IPS-NIHi11 (cell line): ENCODE measurements at places on chromosomes 1 and 21.

DNA sequence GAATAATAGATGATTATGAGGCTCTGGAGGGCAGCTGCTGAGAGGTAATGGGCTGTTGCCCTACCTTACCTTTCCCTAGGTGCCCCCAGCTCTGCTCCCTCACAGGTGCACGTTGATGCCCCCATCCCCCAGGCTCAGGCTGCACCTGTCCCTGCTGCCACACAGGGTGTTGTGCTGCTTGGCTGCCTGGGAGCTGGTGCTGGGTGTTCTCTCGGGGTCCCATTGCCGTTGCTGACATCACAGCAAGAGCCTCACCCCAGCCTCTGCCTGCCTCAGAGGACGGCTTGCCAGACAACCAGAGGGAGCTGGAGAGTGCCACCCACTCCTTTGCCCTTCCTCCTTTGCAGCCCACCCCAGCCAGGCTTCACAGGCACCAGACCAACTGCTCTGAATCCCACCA, 31.4 kb upstream of the DMBX1 start:
- no peak for DNase-seq

- DNase-seq: no peak
These were observed 381 bp upstream of the KLHL20 start for GRCh38 chr1:173714441-173714758.

GRCh38 chr1:183841950-183842794, 37.3 kb downstream of the RGL1 start:
- no peak for DNase-seq

GRCh38 chr21:25536752-25537151, 70.5 kb downstream of the MRPL39 start:
- no peak for DNase-seq

DNA sequence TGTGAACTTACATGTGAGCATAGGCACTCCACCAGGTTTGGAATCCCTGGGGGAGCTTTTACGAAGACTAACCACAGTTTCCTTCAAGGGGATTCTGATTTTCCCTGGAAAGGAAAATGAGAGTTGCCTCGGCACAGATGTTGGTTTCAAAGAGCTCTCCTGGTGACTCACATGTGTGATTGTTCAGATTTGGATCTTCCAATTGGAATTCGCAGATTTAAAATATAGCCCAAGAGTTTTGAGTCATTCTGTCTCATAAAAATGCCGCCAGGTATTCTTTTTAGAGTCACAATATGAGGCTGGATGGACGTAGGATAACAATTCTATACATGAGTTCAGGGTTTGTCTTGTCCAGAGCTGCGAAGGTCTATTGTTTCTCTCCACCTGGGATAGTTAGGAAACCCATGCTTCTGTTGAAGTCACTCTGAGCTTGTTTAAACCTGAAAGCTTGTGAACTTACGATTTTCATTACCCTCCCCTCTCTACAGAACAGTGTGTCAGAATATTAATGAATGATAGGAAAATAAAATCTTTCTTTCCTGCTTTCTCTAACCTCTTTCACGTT, 64.9 kb downstream of the TGFB2 start:
- no peak for DNase-seq

DNA sequence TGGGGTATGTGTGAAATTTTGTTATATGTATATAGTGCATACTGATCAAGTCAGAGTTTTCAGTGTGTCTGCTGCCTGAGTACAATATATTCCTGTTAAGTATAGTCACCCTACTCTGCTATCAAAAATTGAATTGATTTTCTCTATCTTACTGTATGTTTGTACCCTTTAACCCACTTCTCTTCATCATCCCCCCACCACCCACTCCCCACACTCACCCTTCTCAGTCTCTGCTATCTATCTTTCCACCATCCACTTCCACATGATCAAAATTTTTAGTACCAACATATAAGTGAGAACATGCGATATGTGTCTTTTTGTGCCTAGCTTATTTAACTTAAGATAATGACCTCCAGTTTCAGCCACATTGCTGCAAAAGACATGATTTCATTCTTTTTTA, 4.2 kb downstream of the LY9 start:
- no peak for DNase-seq

- DNase-seq: peak; percentile 94
These were observed at the start of gene OTUD7B for GRCh38 chr1:150010393-150011115. Gene OTUD7B (minus strand): TSS chr1:150010726. CDS start chr1:149977510, 33,216 bp downstream.

GRCh38 chr1:101071470-101071891, 45.9 kb upstream of the DPH5 start:
- no peak for DNase-seq

- DNase-seq: no peak
These were observed 186.9 kb downstream of the MATN1 start for GRCh38 chr1:30536530-30536929.

- DNase-seq: no peak
These were observed 182.7 kb downstream of the HMCN1 start for GRCh38 chr1:185916861-185917260.

DNA sequence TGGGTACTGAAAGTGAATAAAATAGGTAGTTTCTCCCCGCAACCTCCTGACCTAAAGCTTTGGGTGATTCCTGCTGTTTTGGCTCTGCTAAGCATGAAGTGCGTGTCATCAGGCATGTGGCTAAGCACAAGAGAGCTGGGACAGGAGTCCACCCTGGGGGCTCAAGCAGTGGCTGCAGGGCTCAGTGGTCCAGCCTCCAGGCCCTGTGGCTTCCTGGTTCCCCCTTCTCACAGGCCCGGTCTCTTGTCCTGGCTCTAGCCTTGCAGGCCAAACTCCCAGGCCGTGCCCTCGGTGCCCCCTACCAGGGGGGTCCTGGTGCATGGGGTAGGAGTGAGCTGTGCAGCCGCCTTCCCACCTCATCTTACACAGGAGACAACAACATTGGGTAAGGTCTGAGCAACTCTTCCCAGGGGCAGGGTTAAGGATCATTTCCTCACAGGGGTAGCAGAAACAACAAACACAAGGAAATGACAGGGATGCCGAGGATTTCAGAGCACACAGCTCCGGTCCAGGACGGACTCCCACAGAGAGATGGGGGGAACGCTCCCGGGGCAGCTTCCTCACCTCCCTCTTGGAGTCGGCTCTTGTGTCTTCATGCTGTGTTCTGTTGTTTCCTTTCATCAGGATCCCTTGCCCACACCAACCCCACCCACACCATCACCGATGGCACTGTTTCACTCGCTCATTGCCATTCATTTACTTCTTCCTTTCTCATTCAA, 19.8 kb upstream of the SLC2A1 start:
- peak; percentile 39 for DNase-seq

- no peak for DNase-seq
These were observed 1.5 kb downstream of the RGS18 start for GRCh38 chr1:192159781-192160180.

DNA sequence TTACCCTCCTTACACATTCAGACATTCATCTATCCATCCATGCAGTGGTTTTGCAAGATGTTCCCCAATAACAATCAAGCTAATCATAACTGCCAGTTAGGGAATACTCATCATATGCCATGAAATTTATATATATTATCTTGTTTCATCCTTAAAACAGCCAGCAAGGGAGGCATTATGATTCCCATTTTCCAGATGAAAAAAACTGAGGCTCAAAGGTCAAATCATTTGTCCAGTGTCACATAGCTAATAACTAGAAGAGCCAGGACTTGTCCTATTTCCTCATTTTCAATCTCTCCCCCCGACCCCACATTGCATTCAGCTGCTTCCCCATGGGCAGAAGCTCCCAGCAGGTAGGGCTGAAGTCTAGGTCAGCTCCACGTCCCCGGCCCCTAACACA, 7.0 kb upstream of the COL8A2 start:
- peak; percentile 2 for DNase-seq

GRCh38 chr1:154521695-154522094, 19.5 kb upstream of the SHE start:
- no peak for DNase-seq

- peak; percentile 42 for DNase-seq
These were observed 27.6 kb upstream of the SARS1 start for GRCh38 chr1:109185990-109186732.

DNA sequence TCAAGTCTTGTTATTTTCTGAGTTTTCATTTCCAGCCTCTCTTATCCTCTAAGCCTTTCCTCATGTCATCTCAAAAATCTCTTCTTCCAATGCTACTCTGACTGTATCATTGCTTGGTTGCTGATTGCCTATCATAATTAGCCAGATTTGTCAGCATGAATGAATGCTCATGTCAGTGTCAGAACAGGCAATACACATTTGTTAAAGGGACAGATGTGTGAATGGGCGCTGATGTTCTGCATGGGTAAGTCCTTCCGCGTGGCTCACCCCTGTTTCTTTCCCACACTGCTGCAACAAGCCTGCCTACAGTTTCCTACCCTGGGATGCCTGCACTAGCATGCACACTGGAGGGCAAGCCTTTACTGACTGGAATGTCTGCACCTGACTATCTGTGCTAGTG, 100.6 kb downstream of the RHOU start:
- no peak for DNase-seq

DNA sequence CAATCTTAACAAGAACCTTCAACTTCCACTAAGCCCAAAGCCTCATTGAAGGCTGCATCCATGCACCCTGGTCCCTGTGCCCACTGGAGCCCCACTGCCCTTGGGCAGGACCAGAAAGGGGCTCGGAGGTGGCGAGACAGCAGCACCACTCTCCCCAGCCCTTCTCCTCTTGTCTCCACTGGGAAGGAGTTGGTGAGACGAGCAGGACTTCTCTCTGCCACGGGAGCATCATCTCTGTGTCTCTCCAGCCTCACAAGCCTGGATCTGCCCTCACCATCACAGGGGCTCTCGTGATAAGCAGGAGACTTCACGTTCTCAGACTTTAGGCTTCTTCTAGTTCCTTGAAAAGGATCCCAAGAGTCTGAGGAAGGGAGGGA, 7.2 kb upstream of the ETV3L start:
- DNase-seq: no peak

DNA sequence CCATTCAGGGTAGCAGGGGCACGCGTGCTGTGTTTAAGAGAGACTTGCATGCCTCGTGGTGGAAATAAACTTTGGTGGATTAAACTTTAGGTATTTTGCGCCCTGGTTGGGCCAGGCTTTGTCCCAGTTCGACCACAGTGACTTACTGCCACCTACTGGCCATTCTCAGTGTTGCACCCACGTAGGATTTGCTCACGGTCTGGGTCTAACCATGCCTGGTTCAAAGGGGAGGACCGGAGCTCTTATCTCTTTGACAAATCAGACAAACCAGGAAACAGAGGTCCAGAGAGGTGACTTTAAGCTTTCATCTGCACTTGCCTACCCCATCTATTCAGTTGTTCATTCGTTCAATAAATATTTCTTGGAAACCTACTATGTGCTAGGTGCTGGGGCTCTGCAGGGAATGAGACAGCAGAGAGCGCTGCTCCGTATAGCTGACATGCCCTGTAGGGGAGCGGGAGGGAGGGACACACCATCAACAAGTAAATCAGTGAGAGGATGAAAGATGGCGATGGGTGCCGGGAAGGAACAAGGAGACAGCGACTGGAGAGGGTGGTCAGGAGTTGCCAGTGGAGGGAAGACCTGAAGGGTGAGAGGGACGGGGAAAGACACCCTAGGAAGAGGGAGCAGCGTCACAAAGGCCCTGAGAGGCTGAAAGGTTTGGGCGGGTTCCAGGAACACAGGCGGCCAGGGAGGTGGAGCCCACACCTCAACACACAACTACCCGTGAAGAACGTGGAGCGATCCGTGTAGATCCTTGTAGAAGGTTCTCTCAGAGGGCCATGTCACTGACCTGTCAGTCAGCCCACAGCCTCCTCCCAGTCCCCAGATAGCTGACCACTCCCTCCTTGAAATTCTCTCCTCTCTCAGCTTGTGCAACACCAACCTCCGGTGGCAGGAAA, 27.2 kb upstream of the TINAGL1 start:
- peak; percentile 89 for DNase-seq

- DNase-seq: no peak
These were observed 81.1 kb downstream of the TENT5C start for GRCh38 chr1:117686907-117687306.

DNA sequence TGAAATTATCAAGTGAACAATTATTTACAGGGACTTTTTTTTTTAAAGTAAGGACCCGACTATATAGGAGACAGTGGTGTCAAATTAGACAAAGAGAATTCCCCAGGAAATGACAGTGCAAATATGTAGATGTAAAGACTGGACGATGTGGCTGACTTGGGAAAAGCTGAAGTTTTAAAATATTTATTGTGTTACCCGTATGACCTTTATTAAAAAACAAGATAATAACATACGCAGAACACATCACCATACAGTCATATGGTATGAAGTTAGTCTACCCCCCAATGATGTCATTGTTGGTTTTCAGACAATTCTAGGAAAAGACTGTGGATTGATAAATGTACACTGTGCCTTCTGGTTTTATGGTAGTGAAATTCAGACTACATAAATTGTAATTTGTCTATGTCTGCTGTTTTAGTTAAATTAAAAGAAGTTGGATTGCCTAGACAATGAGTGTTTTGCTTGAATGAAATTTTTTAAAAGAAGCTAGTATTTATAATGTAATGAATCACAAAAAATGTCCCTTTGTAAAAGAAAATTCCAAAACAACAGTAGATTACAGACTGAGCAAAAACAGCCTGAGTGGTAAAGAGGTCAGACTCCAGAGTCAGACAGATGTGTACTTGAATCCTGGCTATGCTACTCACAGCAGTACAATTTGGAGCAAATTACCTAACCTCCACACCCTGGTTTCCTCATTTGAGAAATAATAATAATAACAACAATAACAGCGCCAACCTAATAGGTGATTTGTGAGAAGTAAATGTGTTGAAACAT, 15.5 kb upstream of the PDC start:
- no peak for DNase-seq

GRCh38 chr1:1137256-1138045, 21.6 kb upstream of the C1orf159 start:
- no peak for DNase-seq

GRCh38 chr1:235206533-235207208, 45.6 kb upstream of the RBM34 start:
- DNase-seq: no peak

DNA sequence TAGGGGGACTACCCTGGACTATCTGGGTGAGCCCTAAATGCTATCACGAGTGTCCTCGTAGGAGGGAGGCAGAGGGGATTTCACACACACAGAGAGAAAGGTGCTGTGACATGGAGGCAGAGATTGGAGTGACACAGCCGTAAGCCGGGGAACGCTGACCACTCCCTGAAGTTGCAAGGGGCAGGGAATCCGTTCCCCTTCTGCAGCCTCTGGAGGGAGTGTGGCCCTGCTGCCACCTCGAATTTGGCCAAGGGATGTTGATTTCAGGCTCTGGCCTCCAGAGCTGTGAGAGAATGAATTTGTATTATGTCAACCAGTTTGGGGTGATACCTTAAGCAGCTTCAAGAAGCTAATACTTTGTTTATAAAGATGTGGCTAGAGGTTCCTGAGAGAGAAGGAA, 137.7 kb downstream of the ACTL8 start:
- DNase-seq: no peak

DNA sequence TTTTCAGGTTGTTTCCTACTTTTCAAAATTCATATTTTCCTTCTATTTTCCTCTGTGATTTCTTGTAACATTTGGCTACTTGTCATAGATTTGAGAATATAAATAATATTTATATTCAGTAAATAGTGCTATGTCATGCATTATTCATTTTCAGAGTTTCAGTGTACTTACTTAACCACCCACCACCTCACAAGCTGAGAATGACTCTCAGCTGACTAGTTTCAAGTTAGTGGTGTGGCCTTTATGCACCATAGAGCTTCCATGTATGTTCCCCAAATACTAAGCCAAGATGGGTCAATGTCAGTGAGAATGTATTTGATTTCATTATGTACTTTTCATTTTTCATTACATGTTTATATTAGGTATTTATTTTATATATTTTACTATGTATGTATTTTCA, 56.9 kb upstream of the RGS1 start:
- DNase-seq: no peak

GRCh38 chr21:38329162-38329561, 72.4 kb downstream of the KCNJ15 start:
- no peak for DNase-seq

- DNase-seq: no peak
These were observed 85.2 kb downstream of the BEND5 start for GRCh38 chr1:48691429-48692001.
